ENCODE measurements at places on chromosomes 7 and 10. TPM values are rescaled to one million over a fixed set of nuclear protein-coding genes. Genes with fewer than 3 reads are reported as not detected.
A peak's percentile ranks its signal among the peaks of the same experiment; 100 is the strongest.

DNA sequence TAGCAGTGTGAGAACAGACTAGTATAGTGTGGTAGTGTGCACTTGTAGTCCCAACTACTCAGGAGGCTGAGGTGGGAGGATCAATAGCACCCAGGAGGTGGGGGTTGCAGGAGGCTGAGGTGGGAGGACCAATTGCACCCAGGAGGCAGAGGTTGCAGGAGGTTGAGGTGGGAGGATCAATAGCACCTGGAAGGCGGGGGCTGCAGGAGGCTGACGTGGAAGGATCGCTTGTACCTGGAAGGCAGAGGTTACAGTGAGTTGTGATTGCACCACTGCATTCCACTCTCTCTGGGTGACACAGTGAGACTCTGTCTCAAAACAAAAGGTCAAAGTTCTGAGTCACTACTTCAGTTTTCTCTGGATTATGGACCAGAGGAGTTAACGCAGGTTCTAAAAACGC, 22.6 kb upstream of the DIP2C start:
- no peak for DNase-seq

GRCh38 chr10:85611093-85611740, 755.4 kb downstream of the GRID1 start:
- DNase-seq: no peak

GRCh38 chr7:87816389-87816788, 59.8 kb downstream of the SLC25A40 start:
- DNase-seq: no peak

- no peak for DNase-seq
These were observed 52.5 kb upstream of the MPP7 start for GRCh38 chr10:28355376-28355775.

GRCh38 chr7:23680414-23681405, 711 bp downstream of the FAM221A start:
- DNase-seq: peak; percentile 50

OR6V1 gene
- total RNA-seq: not detected

PLAU gene
- total RNA-seq: not detected

HECW1 gene
- not detected for total RNA-seq

PSD gene
- 18.2 TPM for total RNA-seq

TUBB8 gene
- total RNA-seq: not detected

Data from CD8-positive, alpha-beta T cell (primary cell).